ENCODE measurements at places on chromosomes 4 and X. TPM values are rescaled to one million over a fixed set of nuclear protein-coding genes. Genes with fewer than 3 reads are reported as not detected.
A peak's percentile ranks its signal among the peaks of the same experiment; 100 is the strongest.

Gene IL21
- not detected for total RNA-seq

- no peaks in the 10 kb centered on the region for H3K36me3 ChIP-seq
- H3K4me1 ChIP-seq, result peaks cover 11% of the 10 kb centered on the region
- no peak overlapping the region for H3K27ac ChIP-seq
Measured at GRCh38 chrX:12794654-12795053, 3.4 kb downstream of the PRPS2 start.

- no peak overlapping the region for H3K27ac ChIP-seq
- H3K4me1 ChIP-seq, result no peaks in the 10 kb centered on the region
- no peaks in the 10 kb centered on the region for H3K36me3 ChIP-seq
- no peak overlapping the region for H3K4me3 ChIP-seq
Measured at GRCh38 chrX:140817943-140818342, 108.4 kb downstream of the LINC00632 start.

DNA sequence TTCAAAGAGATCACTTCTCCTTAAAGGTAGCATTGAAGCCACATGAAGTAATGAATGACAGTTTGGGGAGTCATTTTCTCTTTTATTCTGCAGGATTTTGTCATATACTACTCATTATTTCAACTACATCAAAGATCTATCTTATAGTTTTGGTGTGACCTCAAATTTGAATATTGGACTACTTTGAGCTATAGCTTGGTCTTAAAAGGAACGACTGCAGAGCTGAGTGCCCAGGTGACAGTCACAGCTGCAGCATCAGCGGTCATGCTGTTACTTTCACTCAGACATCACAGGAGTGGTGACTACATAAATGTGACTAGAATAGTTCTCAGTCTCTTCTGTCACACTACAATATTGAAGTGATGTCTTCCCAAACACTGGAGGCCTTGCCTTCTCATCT, 10.7 kb upstream of the SPCS3 start:
- no peaks in the 10 kb centered on the region for H3K4me1 ChIP-seq
- no peak overlapping the region for H3K27ac ChIP-seq
- no peak for DNase-seq

DNA sequence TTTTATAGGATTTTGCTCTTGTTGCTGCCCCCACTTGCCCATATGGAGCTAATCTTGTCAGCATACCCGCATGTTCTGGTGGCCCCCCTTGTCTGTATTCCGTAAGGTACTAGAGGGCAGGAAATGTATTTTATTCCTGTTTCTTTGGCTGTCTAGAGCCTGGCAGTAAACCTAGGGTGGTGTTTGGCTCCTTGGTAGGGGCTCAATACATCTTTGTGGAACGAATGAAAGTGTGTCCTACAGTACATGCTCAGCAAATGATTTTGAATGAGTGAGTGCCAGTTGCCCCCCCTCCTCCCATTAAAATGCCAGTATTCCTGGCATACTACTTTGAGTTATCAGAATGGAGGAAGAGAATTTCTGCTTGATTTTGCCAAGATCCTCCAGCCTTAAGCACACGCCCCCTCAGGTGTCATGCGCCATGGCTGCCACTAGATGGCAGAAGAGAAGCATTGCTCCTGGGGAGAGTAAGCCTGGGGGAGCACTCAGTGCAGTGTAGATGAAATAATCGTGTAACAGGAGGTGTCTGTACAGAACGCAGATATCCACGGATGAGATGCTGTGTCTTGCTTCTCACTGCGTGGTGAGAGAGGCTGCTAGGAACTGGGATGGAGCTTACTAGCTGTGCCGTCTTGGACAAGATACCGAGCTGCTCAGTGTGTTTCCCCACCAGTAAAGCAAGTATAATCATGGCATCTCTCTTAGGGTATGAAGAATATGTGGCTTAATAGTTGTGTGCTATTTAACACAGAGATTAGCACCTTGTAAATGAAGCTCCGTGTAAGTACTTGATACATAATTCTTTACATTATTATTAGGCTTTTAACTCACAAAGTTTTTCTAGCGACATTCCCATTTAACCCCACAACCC, 17.2 kb upstream of the RNF212 start:
- H3K27ac ChIP-seq, result peak overlapping the region; percentile 35
- no peaks in the 10 kb centered on the region for H3K36me3 ChIP-seq
- H3K4me3 ChIP-seq, result no peak overlapping the region
- peak; percentile 76 for DNase-seq
- peaks cover 49% of the 10 kb centered on the region for H3K4me1 ChIP-seq
- no peaks in the 10 kb centered on the region for H3K27me3 ChIP-seq

DNA sequence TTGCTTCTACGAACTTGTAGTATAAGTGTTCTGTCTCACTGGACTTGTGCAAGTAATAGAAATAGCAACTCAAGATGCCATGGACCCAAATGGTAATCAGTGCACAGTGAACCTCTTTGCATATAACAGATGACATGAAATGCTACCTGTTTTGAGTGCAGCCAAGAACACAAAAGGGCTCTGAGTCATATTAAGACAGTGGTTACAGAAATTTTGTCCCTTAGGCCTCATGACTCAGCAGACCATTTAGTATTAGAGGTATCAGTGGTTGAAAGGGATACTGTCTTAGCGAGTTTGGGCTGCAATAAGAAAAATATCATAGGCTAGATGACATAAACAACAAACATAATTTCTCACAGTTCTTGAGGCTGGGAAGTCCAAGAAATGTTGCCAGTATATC, 502.9 kb upstream of the PCDH10 start:
- no peaks in the 10 kb centered on the region for H3K4me1 ChIP-seq
- no peaks in the 10 kb centered on the region for H3K36me3 ChIP-seq
- H3K27ac ChIP-seq, result no peak overlapping the region
- no peak for DNase-seq
- no peak overlapping the region for H3K4me3 ChIP-seq

- H3K27ac ChIP-seq, result no peak overlapping the region
- no peaks in the 10 kb centered on the region for H3K4me1 ChIP-seq
- no peak overlapping the region for H3K4me3 ChIP-seq
- no peaks in the 10 kb centered on the region for H3K27me3 ChIP-seq
- no peaks in the 10 kb centered on the region for H3K36me3 ChIP-seq
- no peak for DNase-seq
Measured at GRCh38 chr4:166386491-166387360, 513.7 kb downstream of the TLL1 start.

- H3K4me3 ChIP-seq, result no peak overlapping the region
- no peak for DNase-seq
- no peaks in the 10 kb centered on the region for H3K27me3 ChIP-seq
- H3K4me1 ChIP-seq, result peaks cover 28% of the 10 kb centered on the region
Measured at GRCh38 chrX:70552130-70552704, 107.6 kb downstream of the DLG3 start.

GRCh38 chr4:150242820-150243458, 164.7 kb downstream of the DCLK2 start:
- DNase-seq, result peak; percentile 50
- H3K36me3 ChIP-seq, result no peaks in the 10 kb centered on the region
- H3K4me3 ChIP-seq, result no peak overlapping the region
- no peaks in the 10 kb centered on the region for H3K27me3 ChIP-seq
- H3K4me1 ChIP-seq, result peaks cover 12% of the 10 kb centered on the region

GRCh38 chr4:149202117-149202516, 613.5 kb downstream of the IQCM start:
- no peak overlapping the region for H3K27ac ChIP-seq
- H3K27me3 ChIP-seq, result no peaks in the 10 kb centered on the region
- H3K36me3 ChIP-seq, result no peaks in the 10 kb centered on the region
- H3K4me3 ChIP-seq, result no peak overlapping the region
- DNase-seq, result no peak
- H3K4me1 ChIP-seq, result no peaks in the 10 kb centered on the region

- peak within 1 kb of the TSS; percentile 46 for H3K4me3 ChIP-seq
- H3K27ac ChIP-seq, result peak within 1 kb of the TSS; percentile 65
- peak; percentile 54 for DNase-seq
- H3K36me3 ChIP-seq, result no peaks in the 10 kb centered on the region
- H3K4me1 ChIP-seq, result peaks cover 6% of the 10 kb centered on the region
- no peaks in the 10 kb centered on the region for H3K27me3 ChIP-seq
Measured at GRCh38 chrX:86047174-86047935, at the start of gene CHM. Gene CHM, minus strand, starts transcription at chrX:86047558. Its CDS starts 26 bp downstream, at chrX:86047532.

- no peak for DNase-seq
- H3K36me3 ChIP-seq, result no peaks in the 10 kb centered on the region
- H3K4me3 ChIP-seq, result no peak overlapping the region
- H3K27ac ChIP-seq, result no peak overlapping the region
Measured at GRCh38 chr4:177016541-177017141, 223.9 kb upstream of the VEGFC start.

DNA sequence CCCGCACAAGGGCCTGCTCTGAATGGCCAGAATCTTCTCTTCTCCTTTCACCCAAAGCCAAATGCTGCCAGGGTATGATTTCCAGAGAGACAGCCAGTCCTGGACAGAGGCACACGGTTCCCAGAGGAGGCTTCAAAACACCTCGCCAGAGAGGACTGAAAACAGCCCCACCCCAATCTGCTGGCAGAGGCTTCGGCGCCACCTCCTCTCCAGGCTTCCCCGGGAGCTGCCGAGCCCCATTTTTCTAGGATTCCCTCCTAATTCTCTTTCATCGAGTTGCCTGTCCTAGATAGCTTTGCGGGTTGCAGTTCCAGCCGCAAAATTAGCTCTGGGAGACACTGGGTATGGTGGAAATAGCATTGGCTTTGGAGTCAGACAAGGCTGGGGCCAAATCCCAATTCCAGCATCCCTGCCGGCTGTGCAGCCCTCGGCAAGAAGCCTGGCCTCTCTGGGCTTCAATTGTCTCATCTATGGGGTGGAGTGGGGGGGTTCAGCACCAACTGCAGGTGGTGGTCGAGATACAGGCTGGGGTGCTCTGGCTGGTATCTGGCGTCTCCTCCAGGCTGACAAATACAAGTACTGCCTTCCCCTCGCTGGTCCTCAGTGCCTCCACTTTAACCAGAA, 22.6 kb downstream of the PPP2R2C start:
- DNase-seq, result no peak
- H3K4me1 ChIP-seq, result no peaks in the 10 kb centered on the region
- no peak overlapping the region for H3K27ac ChIP-seq
- no peaks in the 10 kb centered on the region for H3K36me3 ChIP-seq
- no peaks in the 10 kb centered on the region for H3K27me3 ChIP-seq
- no peak overlapping the region for H3K4me3 ChIP-seq

Gene CPE
- total RNA-seq, result 108 TPM

Gene RHOXF2
- not detected for total RNA-seq

Gene CCKAR
- 1.0 TPM for total RNA-seq

DNA sequence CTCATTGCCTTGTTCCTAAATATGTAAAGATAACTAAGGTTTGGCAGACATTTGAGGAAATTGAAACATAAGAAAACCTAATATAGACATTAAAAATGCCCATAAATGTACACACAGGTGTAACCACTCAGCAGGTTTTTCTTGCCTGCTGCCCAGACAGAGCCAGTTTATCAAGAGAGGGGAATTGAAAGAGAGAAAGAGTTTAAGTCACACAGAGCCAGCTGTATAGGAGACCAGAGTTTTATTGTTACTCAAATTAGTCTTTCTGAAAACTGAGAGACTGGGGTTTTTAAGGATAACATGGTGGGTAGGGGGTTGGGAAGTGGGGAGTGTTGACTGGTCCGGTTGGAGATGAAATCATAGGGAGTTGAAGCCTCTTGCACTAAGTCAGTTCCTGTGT, 119.0 kb downstream of the CFAP299 start:
- H3K27ac ChIP-seq, result no peak overlapping the region
- no peak overlapping the region for H3K4me3 ChIP-seq
- DNase-seq, result no peak
- H3K4me1 ChIP-seq, result no peaks in the 10 kb centered on the region
- H3K36me3 ChIP-seq, result no peaks in the 10 kb centered on the region

Gene PF4V1
- total RNA-seq, result not detected

- no peak for DNase-seq
- H3K4me1 ChIP-seq, result peaks cover 13% of the 10 kb centered on the region
- H3K36me3 ChIP-seq, result no peaks in the 10 kb centered on the region
- no peak overlapping the region for H3K4me3 ChIP-seq
- H3K27me3 ChIP-seq, result no peaks in the 10 kb centered on the region
- no peak overlapping the region for H3K27ac ChIP-seq
Measured at GRCh38 chr4:185881430-185881829, 69.4 kb upstream of the SORBS2 start.

Gene P2RY10
- total RNA-seq, result not detected

Gene ZNF718
- total RNA-seq, result 7.6 TPM

Gene CFAP99
- not detected for total RNA-seq

GRCh38 chrX:97845451-97845850, 961.7 kb downstream of the RPA4 start:
- no peaks in the 10 kb centered on the region for H3K27me3 ChIP-seq
- H3K4me3 ChIP-seq, result no peak overlapping the region
- DNase-seq, result no peak

GRCh38 chr4:141721174-141721573, 84.8 kb downstream of the IL15 start:
- no peak overlapping the region for H3K27ac ChIP-seq
- no peak for DNase-seq
- H3K4me1 ChIP-seq, result no peaks in the 10 kb centered on the region
- H3K4me3 ChIP-seq, result no peak overlapping the region
- H3K36me3 ChIP-seq, result no peaks in the 10 kb centered on the region

GRCh38 chrX:133541021-133541420, 125.7 kb upstream of the GPC4 start:
- no peak for DNase-seq
- H3K4me1 ChIP-seq, result peaks cover 9% of the 10 kb centered on the region
- H3K4me3 ChIP-seq, result no peak overlapping the region
- no peaks in the 10 kb centered on the region for H3K27me3 ChIP-seq
- no peak overlapping the region for H3K27ac ChIP-seq
- no peaks in the 10 kb centered on the region for H3K36me3 ChIP-seq

Gene CTSO
- 10.9 TPM for total RNA-seq

Gene TMEM154
- 0.52 TPM for total RNA-seq

DNA sequence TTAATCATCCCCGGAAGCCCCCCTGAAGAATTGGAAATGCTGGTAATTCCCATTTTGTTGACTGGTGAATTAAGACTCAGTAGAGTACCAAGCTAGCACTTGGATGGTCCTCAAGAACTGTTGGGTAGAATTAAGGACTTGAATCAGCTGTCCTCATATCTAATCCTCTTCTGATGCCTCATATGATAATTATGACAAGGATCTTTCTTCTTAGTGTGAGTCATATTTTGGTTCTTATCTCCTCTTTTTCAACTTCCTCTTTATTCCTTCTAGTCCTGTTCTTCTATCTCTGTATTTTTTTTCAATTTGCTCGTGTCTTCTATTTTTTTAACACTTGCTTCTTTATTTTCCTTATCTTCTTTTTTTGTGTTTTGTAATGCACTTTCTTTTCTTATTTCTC, 206.3 kb upstream of the ANXA3 start:
- H3K36me3 ChIP-seq, result no peaks in the 10 kb centered on the region
- H3K27me3 ChIP-seq, result no peaks in the 10 kb centered on the region
- no peak overlapping the region for H3K27ac ChIP-seq
- no peak for DNase-seq
- H3K4me3 ChIP-seq, result no peak overlapping the region

GRCh38 chr4:142405695-142406498, 440.2 kb downstream of the INPP4B start:
- H3K4me3 ChIP-seq, result no peak overlapping the region
- H3K36me3 ChIP-seq, result no peaks in the 10 kb centered on the region
- H3K27ac ChIP-seq, result peak overlapping the region; percentile 43
- no peak for DNase-seq

Gene TEX13C
- not detected for total RNA-seq

Gene GABRE
- 46.2 TPM for total RNA-seq

Gene DRP2
- not detected for total RNA-seq
